Ureter (tissue), 1 donor: ENCODE measurements at places on chromosomes 3 and 15. TPM values are rescaled to one million over a fixed set of nuclear protein-coding genes. Genes with fewer than 3 reads are reported as not detected.

DNA sequence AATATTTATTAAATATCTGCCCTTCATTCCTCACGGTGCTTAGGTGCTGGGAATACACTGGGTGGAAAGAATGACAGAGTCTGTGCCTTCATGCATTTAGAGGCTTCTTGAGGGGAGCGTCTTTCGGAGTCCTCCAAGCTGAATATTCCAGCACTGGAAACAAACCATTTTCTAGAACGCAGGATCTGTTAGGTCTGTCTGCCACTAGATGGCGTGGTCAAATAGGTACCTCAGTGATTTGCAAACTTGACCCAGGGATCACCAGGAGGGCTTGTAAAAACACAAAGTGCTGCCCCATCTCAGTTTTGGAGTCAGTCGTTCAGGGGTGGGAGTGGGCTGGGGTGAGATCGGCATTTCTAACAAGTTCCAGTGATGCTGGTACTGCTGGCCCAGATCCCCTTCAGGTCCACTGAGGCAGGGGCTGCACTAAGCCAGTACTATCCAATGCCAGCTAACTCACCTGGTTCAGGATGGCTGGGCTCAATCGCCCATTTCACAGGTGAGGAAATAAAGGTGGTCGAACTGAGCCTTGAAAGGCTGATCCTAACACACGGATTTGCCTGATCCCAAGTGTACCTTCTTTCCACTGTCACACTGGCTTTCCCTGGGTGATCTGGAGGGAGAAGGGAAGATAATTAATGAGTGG lies 14.8 kb downstream of the ARNT2 start:
- DNase-seq, result no peak

GRCh38 chr3:166455744-166456143 lies 618.5 kb upstream of the BCHE start:
- no peak for DNase-seq

GRCh38 chr3:44482721-44483120 lies 5.3 kb upstream of the ZNF445 start:
- no peak for DNase-seq

Gene NR1I2
- 1.2 TPM for total RNA-seq

Gene SCAMP5
- 21.0 TPM for total RNA-seq

Gene DNAJB8
- not detected for total RNA-seq

Gene FANCD2OS
- total RNA-seq, result not detected

Gene SEMA3B
- 18.2 TPM for total RNA-seq
